Central memory CD8-positive, alpha-beta T cell (primary cell): ENCODE measurements at places on chromosomes 3 and 15.

GRCh38 chr3:124767264-124767663, 37.0 kb downstream of the UMPS start:
- DNase-seq = no peak

GRCh38 chr15:93493172-93493571, 404.2 kb upstream of the RGMA start:
- DNase-seq = no peak

GRCh38 chr3:152315623-152316022, 46.9 kb downstream of the MBNL1 start:
- DNase-seq = no peak

DNA sequence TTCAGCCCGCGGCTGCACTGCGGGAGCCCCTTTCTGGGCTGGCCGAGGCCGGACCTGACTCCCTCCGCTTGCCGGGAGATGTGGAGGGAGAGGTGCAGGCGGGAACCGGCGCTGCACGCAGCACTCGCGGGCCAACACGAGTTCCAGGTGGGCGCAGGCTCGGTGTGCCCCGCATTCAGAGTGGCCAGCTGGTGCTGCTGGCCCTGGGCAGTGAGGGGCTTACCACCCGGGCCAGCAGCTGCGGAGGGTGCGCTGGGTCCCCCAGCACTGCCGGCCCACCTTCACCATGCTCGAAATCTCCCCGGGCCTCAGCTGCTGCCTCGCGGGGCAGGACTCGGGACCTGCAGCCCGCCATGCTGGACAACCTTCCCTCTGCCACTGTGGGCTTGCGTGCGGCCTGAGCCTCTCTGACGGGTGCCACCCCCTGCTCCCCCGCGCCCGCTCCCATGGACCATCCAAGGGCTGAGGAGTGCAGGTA, 733.5 kb upstream of the CCDC54 start:
- no peak for DNase-seq

- DNase-seq = no peak
Measured at GRCh38 chr3:22765679-22766078, 437.4 kb upstream of the UBE2E2 start.

DNA sequence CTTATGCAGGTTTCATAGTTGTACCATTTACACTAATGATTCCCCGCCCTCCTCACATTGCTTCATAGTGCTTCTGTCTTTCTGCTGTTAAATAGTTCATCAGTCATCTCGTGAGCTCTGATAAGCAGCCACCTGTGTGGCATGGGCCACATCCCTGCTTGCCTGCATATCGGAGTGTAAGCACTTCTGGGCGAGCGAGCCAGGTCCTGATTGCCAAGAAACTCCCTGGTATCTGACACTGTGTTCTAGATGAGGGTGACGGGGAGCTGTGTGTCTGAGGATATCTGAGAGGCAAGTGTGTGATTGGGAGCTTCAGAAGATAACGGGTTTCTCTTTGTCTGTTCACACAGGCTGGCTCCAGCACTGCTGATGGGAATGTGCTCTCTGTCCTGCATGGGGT, 130.6 kb downstream of the LRIG1 start:
- DNase-seq = no peak
